CD8-positive, alpha-beta memory T cell (primary cell): ENCODE measurements at places on chromosomes 11 and 22. TPM values are rescaled to one million over a fixed set of nuclear protein-coding genes. Genes with fewer than 3 reads are reported as not detected.

DNA sequence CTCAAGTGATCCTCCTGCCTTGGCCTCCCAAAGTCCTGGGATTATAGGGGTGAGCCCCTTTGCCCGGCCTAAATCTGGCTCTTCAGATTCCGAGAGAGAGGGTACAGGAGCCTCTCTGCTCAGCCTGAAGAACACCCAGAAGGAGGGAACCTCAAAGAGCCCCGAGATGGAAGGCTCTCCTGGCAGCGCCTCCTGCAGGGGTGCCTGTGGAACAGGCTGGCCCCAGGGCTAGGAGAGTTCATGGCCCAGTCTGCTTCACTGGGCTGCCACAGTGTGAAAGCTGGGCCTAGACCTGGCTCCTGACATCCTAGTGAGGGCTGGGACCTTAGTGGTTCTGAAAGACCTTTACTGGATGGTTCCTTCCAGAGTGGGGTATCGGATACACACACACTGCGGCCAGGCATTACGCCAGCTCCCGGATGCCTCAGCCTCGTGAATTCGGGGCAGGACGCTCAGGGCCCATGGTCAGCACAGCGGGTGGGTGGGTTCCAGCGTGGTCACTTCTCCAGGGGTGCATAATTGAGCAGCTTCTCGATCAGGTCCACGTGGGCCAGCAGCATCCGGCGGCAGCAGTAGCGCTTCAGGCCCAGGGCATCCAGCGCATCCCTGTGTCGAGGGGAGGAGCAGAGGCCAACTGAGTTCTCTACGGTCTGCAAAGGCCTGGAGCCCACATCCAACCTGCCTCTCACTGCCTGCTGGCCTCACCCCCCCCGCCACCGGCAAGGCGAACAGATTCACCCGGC lies 2.3 kb downstream of the POLR2L start:
- H3K4me3 ChIP-seq, result no peak overlapping the region
- H3K27me3 ChIP-seq, result no peaks in the 10 kb centered on the region
- no peaks in the 10 kb centered on the region for H3K36me3 ChIP-seq
- no peak for DNase-seq
- peaks cover 28% of the 10 kb centered on the region for H3K4me1 ChIP-seq
- no peak overlapping the region for H3K27ac ChIP-seq

DNA sequence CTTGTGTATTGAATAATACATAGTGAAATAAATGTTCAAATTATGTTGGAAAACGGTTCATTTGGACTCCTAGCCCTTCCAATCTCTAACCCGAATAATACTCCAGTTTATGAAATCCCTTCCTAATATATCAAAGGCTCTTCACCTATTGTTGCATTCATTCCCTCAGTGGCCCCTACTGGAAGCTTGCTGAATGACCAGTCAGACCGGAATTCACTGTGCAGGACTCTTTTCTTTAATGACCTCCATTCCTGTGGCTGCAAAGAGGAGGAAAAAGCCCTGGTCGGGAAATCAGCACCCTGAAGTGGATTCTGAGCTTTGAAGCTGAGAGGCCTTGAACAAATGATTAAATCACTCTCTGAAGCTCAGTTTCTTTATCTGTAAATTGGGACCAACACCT lies 19.1 kb upstream of the RCN1 start:
- no peak overlapping the region for H3K27ac ChIP-seq
- H3K4me3 ChIP-seq, result no peak overlapping the region
- H3K36me3 ChIP-seq, result no peaks in the 10 kb centered on the region
- peaks cover 4% of the 10 kb centered on the region for H3K27me3 ChIP-seq
- H3K4me1 ChIP-seq, result no peaks in the 10 kb centered on the region
- DNase-seq, result no peak

DNA sequence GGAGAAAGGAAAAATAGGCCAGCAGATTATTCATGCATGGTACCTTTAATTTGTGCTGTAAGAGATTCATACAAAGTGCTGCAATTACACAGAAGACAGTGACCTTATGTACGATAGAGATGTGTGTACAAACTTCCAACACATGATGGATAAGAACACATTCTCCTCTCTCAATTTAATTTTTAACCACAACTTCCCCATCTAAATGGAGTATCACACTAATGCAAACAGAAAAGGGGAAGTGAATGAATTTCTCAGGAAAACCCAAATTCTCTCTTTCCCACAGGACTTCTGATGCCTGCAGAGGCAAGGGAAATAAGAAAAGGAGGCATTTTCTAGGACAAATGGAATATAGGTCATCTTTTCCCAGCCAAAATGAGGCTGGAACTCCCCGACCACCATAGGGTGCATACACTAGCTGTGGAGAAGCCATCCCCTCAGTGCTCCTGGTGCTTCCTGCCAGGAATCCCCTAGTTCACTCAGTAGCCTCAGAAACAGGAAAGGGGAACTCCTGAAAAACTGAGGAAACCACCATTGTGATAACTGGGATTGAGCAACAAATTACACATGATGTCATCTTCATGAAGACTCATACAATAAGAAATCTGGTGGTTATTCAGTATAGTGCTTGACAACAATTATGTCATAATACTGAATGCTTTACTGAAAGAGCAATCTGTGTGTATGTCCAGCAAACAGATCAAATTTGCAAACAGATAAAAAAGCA lies 22.4 kb downstream of the MMP10 start:
- H3K4me1 ChIP-seq, result no peaks in the 10 kb centered on the region
- H3K27ac ChIP-seq, result no peak overlapping the region
- no peak overlapping the region for H3K4me3 ChIP-seq
- no peaks in the 10 kb centered on the region for H3K27me3 ChIP-seq

- no peak overlapping the region for H3K4me3 ChIP-seq
- no peaks in the 10 kb centered on the region for H3K27me3 ChIP-seq
- peaks cover 82% of the 10 kb centered on the region for H3K36me3 ChIP-seq
- no peak overlapping the region for H3K27ac ChIP-seq
- no peak for DNase-seq
- H3K4me1 ChIP-seq, result no peaks in the 10 kb centered on the region
Observed at GRCh38 chr11:68598816-68599653, 85.3 kb upstream of the GAL start.

DNA sequence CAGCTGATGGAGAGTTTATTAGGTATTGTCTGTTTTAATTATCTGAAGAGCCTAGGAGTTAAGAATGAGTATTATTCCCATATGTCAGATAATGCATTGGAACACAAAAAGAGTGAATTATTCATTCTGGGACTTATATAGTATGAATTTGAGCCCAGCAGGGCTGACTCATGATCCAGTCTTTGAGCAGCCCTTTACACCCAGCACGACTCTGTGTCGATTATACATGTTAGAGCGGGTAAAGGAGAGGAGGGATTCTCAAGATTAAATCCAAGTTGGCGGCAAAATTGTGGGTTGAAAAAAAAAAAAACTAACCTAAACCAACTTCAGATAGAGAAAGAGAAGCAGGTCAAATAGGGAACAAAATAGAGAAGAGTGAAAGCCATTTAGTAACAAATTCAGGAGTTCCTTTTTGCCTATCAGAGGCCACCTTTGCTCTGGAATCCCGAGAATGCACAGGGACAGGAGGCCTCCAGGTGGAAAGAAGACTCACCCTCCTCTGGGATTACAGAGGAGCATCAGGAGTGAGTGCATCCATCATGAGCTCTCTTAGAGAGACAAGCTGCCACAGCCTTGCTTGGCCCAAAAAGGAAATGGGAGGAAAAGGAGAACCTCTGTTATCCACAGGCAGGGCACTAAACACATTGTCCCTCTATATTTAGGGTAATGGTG lies 3.1 kb downstream of the MRGPRX1 start:
- DNase-seq, result no peak
- no peak overlapping the region for H3K27ac ChIP-seq
- H3K4me3 ChIP-seq, result no peak overlapping the region
- no peaks in the 10 kb centered on the region for H3K4me1 ChIP-seq
- H3K27me3 ChIP-seq, result no peaks in the 10 kb centered on the region
- no peaks in the 10 kb centered on the region for H3K36me3 ChIP-seq

- no peaks in the 10 kb centered on the region for H3K27me3 ChIP-seq
- H3K36me3 ChIP-seq, result no peaks in the 10 kb centered on the region
- no peak for DNase-seq
- H3K27ac ChIP-seq, result no peak overlapping the region
- H3K4me3 ChIP-seq, result no peak overlapping the region
- no peaks in the 10 kb centered on the region for H3K4me1 ChIP-seq
Observed at GRCh38 chr11:73012121-73012863, 129.8 kb downstream of the FCHSD2 start.

MS4A15 gene
- total RNA-seq, result not detected

OTOG gene
- total RNA-seq, result not detected

MMP7 gene
- total RNA-seq, result not detected

GGT1 gene
- 39.1 TPM for total RNA-seq
